Kasumi-1 (cell line): ENCODE measurements at places on chromosomes 5 and 9.

DNA sequence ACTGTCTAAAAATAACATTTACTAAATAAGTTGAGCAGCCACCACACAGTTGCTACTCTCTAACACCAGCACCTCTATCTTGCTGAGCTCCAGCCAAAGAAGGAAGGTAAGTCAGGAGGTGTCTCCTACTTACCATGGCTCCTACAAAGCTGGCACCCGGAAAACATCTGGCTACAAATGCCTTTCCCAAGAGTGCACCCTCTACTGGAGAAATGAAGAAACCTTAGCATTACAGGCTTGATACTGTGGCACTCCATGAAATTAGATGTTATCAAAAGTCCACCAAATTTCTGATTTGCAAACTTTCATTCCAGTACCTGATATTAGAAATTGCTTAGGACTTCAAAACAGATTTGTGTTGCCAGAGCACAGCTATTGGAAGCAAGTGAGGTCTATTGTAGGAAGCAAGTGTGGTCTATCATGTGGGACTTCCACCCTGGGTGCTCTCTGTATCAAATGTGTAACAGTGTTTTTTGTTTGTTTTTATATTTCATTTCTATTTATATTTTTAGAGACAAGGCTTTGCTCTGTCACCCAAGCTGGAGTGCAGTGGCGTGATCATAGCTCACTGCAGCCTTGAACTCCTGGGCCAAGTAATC is 25.7 kb upstream of the RFK start:
- peak; percentile 32 for DNase-seq

DNA sequence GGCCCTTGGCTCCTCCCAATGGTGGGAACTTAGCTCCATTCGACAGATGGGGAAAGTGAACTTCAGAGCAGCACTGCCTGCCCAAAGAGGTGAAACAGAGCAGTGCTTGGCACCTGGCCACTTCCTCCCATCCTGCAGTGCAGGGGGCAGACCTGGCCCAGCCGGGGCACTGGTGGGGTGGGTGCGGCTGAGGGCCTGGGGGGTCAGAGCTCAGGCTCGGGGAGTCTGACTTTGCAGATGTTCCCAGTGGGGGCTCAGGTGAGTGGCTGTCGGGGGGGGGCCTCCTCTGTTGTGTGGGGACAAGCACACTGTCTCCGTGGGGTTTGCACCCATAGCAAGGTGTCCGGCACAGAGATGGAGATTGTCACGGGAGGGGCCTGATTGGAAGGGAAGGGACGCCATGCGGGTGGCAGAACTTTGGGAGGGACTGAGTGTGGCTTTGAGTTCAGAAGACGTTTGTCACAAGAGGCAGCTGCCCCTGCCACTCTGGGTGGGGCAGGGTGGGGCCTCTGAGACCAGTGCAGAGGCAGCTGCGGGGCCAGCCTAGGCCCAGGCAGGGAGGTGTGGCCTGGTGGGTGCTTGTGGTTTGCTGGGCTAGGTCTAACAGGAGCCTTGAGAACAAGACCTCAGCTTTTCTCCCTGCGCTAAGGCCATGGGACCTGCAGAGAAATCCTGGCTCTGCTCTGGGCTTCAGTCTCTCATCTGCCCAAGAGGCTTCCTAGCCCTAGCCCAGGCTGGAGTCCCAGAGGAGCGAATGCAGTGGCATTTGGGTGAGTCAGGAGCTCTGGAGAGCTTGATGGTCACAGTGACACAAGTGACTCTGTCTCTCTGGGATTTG is 2.5 kb downstream of the MYMK start:
- DNase-seq, result no peak

GRCh38 chr5:14097998-14098471 is 45.1 kb upstream of the TRIO start:
- no peak for DNase-seq

DNA sequence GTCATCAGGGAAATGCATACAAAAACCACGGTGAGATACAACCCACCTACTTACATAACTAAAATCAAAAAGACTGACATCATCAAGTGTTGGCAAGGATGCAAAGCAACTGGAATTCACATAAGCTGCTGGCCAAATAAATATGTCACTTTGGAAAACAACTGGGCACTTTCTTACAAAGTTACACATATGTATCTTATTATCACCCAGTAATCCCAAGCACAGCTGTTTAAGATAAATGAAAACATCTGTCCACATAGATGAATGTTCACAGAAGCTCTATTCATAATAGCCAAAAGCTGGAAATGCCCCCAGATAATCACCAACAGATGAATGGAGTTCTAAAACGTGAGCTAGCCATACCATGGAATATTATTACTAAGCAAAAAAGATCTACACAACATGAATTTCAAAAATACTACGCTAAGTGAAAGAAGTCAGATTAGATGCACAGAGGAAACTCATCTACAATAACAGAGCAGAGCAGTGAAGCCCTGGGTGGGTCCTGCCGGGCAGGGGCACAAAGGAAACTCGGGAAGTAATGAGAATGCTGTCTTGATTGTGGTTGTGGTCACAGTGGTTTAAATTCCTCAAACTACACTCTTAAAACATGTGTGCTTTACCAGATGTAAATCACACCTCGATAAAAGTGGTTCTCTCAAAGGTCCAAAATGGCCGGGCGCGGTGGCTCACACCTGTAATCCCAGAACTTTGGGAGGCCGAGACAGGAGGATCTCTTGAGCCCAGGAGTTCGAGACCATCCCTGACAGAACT is 8.5 kb downstream of the CAMSAP1 start:
- DNase-seq, result no peak

DNA sequence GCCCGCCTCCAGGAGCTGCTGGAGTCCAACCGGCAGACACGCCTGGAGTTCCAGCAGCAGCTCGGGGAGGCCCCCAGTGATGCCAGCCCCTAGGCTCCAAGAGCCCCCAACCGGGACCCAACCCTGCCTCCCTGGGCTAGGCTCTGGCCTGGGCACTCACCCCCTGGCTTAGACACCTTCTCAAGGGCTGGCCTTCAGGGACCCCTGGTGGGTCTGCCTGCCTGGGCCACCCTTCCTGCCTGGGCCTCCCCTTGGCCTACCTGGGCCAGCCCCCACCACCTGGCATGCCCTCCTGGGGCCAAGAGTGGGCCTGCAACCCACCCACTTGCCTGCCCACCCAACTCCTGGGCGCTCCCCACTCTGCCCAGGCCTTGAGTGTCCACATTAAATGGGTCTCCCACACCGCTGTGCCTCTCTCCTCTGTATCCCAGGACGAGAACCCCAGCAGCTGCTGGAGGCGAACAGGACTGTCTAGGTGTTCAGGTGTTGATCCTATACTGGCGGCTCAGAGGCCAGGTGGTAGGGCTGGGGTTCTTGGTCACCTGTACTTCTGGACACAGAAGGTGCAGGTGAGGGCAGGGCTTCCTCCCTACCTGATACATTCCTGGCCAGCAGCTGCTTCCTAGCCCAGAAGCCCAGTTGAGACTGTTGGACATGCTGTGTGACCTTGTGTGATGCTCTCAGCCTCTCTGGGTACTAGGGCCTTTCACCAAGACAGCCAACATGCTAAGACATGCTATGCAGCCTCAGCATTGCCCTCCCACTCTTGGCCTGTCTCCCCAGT is 3.6 kb downstream of the BBLN start:
- DNase-seq, result no peak

DNA sequence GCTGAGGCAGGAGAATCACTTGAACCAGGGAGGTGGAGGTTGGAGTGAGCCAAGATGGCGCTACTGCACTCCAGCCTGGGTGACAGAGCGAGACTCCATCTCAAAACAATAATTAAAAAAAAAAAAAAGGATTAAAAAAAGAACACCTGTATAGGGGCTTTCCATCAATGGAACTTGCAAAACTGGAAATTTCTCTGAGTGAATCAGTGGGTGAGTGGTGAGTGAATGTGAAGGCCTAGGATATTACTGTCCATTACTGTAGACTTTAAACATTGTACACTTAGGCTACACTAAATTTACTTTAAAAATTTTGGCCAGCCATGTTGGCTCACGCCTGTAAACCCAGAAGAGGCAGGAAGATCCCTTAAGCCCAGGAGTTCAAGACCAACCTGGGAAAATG is 5.7 kb upstream of the RARS1 start:
- DNase-seq, result no peak

DNA sequence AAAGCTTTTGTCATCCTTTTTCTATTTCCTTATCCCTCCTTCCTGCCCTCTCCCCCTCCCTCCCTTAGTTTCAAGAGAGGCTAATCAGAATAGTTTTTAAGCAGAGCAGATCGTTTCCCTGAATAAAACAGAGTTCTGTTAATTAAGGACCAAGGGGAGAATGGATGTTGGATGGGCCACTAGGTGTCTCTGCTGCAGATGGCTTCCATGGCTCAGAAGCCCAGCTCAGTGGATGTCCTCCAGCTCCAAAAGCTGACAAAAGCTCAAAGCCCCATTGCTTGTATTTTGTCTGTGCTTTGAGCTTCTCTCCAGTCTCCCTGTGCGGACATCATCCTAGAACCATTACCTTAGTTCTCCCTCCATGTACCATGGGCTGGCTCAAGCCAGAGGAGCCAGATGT is 21.0 kb upstream of the NPR3 start:
- peak; percentile 16 for DNase-seq

- peak; percentile 57 for DNase-seq
These were observed 841 bp downstream of the RAD23B start for GRCh38 chr9:107283623-107284616.

GRCh38 chr9:121038804-121039203 is 11.3 kb downstream of the C5 start:
- DNase-seq, result no peak

GRCh38 chr5:98513380-98513779 is 260.1 kb upstream of the RGMB start:
- no peak for DNase-seq

DNA sequence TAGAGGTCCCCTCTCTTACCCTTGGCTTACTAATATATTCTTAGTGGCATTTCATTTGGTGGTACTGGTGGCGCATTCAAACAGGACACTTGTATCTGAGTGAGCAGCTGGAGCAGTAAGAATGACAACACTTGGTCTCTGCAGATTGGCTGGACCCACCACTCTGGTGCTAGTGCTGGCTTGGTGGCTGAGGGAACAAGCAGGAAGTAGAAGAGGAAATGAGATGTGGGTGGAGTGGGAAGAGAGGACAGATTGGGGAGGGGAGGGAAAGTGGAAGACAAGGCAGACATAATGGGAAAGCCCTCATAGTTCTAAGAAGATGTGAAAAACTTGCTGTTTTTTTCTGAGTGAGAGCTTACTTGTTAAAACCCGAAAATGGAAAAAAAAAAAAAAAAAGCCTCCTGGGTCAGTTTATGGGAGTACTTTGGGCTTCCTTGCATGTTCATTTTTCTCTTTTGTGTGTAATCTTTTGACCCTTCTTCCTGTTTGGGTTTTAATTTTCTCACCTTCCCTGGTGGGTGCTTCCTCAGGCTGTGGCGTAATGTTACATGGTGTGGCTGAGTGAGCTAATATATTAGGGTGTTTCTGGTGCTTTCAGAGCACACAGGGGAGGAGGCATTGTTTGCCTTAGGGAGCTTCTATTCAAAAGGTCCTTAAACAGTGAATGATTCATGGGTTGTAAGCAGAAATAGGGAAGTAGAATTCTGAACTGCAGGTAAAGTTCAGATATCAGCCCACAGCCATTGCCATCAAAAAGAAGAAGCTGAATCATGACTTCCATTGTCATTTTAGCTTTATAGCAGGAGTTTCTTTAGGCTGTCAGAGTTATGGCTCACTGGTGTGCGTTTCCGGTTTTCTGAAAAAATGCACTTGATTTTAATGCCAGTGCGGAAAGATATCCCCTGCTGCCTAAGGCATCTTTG is 52.3 kb downstream of the TLE4 start:
- DNase-seq, result peak; percentile 83

GRCh38 chr9:33924978-33925797 is 108.2 kb downstream of the UBE2R2 start:
- DNase-seq, result peak; percentile 86

GRCh38 chr5:111353035-111353434 is 128.9 kb downstream of the CAMK4 start:
- no peak for DNase-seq

DNA sequence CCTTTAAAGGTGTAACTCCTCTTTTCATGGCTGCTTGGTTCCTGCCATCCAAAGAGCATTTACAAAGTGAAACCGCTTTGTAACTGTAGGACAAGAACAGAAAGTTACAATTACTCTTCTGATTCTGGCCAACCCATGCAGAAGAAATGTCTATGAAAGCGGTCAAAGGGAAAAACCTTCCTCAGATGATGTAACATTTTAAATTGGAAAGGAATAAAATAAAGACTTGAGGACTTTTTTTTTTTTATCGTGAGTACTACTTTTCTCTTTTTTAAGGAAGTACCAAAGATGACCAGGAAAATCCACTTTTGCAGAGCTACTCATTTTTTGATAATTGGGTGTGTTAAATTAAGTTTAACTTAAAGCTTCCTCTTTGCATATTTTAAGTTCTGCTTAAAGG is 13.0 kb upstream of the C9orf72 start:
- DNase-seq, result no peak

DNA sequence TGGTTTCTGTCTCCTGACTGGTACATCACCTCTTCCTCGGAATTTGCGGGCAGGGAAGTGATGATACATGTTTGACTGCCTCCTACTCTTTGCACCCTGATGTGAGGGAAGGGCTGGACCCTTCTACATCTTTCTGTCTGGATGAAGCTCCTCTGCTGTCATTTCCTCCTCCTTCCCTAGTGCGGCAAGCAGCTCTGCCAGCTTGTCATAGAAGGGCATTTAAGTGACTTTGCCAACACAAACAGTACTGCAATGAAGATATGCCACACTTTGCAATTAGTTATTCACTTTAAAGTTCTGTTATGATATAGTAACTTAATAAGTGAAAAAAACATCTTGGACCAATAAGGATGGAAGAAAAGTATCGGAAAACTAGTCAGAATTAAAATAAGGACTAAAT is 48.5 kb upstream of the ABL1 start:
- DNase-seq, result no peak

DNA sequence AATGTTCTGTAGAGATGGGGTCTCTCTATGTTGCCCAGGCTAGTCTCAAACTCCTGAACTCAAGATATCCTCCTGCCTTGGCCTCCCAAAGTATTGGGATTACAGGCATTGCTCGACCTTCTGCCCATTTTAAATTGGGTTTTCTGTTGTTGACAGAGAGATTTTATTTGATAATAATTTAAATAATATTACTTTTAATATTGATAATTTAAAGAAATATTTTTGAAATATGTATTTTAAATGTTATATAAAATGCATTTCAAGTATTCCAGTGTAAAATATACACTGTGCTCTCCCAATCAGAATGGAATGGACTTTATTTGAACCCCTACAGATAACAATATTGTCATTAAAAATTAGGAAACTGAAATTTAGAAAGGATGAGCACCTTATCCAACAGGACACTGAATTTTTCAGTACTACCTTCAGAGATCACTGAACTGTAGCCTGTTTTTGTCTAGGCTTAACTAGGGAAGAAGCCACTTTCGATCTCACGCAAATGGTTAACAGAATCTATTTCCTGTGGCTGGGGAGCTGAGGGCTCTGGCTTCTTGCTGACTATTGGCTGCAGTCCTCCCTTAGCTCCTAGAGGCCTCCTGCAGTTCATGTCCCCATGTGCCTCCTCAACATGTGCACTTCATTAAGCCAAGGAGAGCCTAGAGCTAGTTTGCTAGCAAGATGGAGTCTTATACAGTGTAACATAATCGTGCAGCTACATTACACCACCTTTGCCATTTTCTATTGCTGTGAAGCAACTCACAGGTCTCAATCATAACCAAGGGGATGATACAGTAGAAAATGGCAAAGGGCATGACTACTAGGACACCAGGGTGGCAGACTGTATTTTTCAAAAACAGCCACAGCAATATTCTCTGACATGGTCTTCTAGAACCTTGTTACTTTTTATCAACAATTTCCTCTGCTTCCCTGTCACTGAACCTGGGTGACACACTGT is 150.0 kb downstream of the CDC42SE2 start:
- peak; percentile 23 for DNase-seq
